ENCODE measurements at places on chromosomes 1 and 21.
A peak's percentile ranks its signal among the peaks of the same experiment; 100 is the strongest.

GRCh38 chr1:25747046-25747719 is 52.8 kb upstream of the SELENON start:
- DNase-seq, result no peak

DNA sequence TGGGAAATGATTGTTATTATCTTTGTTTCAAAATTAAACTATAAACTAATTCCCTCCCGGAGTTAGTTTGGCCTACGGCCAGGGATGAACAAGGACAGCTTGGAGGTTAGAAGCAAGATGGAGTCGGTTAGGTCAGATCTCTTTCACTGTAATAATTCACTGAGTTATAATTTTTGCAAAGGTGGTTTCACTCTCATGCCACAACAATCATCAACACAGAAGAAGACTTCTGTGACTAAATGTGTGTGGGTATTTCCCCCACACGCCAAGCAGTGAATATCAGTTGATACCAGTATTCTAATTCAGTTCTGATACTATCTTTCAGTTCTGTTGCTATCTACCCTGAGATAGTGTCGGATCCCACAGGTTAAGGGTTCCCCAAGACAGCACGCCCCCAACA is 215.1 kb downstream of the S1PR1 start:
- no peak for DNase-seq

DNA sequence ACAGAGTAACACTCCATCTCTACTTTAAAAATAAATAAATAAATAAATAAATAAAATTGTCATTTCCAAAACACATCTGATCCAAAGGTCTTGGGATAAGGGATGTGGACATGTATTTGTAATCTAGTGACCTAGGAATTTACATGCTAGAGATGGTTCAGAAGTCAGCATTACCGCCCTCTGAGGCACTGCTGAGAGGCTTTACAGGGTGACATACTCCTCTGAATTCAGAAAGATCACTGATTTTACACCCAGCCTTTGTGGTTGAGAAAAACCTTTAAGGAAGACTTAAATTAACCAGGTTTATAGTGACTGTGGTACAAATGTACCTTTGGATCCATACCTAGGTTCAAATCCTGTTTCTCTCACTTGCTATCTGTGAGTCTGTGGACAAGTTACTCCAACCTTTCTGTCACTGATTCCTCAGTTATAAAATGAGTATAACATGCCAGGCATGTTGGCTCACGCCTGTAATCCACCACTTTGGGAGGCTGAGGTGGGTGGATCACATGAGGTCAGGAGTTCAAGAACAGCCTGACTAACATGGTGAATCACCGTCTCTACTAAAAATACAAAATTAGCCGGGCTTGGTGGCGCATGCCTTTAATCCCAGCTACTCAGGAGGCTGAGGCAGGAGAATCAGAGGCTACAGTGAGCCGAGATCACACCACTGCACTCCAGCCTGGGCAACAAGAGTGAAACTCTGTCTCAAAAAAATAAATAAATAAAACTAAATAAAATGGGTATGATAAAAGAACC is 20.1 kb downstream of the OSBPL9 start:
- DNase-seq, result no peak

DNA sequence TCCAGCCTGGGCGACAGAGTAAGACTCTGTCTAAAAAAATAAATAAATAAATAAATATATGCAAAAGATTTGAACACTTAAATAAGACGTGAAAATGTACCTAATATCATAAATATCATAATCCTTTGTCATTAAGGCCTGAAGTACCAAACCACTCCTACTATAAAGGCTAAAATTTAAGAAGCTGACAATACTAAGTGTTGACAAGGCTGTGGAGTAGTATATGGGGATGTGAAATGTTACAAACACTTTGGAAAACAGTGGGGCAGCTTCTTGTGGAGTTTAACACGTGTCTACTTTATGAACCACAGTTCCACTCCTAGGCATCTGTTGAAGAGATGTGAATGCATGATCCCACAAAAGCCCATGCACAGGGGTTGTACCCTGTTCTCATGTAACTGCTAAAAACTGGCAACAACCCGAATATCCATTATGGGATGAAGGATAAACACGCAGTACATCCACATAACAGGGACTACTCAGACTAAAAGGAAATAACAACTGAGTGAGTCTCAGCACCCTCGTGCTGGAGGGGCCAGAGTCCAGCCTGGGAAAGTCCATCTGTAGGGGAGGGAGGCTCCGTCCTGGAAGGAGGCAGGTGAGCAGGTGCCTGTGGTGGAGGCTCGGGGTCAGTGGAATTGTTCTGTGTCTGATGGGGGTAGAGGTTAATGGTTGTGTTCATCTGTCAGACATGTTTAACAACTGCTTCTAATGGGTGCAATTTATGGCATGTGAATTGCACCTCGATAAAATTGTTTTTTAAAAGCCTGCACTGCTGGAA is 6.7 kb upstream of the SLC19A1 start:
- no peak for DNase-seq

DNA sequence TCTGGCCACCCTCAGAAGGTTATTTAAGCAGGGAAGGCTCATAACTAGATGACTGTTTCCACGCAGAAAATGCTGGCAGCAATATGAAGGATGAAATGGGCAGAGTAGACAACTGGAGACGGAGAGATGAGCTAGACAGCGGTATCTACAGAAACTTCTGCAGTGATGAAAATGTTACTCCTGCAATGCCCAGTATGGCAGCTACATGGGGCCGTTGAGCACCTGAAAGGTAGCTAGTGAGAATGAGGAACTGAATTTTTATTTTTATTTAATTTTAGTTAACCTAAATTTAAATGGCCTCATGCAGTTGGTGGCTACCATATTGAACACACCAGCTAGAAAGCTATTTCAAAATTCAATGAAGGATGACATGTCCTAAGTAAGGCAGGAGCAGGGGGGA is 27.3 kb downstream of the SIPA1L2 start:
- DNase-seq, result no peak

GRCh38 chr1:30187413-30188023 is 535.9 kb downstream of the MATN1 start:
- no peak for DNase-seq

- DNase-seq, result no peak
Measured at GRCh38 chr1:26469558-26469957, 2.7 kb upstream of the HMGN2 start.

DNA sequence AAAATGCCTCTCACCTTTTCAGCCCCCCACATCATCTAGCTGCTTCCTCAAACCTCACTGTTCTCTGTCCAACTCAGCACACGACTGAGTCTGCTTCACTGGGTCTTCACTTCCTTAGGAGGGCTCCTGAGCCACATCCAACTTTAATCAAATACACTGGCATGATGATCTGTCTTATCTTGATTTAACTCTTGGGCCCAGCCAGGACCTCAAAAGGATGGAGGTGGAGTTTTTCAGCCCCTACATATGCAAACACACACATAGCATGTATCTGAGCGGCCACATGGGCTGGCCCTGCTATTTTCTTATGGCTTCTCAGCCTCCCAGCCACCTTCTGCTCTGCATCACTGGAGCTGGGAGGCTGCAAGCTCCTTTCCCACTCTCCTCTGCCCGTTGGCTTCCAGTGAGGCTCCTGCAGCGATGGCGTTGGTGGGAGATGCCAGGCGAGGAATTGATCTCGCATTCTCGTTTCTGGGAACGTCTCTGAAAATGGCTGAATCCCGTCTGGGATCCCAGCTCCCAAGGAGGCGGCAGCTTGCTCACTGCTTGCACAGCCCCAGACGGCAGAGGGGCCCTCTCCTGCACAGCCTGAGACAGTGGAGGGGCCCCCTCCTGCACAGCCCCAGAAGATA is 1.8 kb upstream of the PRXL2B start:
- no peak for DNase-seq

- no peak for DNase-seq
Measured at GRCh38 chr1:71039661-71040262, 7.9 kb downstream of the PTGER3 start.

- DNase-seq, result no peak
Measured at GRCh38 chr1:96424877-96425276, 296.7 kb upstream of the PTBP2 start.

DNA sequence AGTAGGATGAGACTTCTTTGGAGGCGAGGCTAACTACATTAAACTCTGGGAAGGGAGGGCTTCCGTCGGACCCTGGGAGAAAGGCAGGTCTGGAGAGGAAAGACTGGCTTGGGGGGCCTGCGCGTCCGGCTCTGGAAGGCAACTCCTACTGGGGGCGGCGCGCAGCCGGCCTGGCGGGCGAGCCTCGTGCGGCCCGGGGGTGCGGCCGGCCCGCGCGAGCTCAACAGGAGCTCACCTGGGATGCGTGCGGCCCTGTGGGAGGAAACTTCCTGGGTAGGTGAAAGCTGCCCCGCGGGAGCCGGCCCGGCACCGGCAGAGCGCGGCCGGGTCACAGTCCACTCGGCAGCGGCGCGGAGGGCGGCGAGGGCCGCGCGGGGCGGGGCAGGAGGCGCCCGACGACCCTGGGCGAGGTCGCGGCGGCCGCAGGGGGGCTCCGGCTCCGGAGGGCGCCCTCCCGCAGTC is 449 bp downstream of the EPS15 start:
- peak; percentile 63 for DNase-seq

DNA sequence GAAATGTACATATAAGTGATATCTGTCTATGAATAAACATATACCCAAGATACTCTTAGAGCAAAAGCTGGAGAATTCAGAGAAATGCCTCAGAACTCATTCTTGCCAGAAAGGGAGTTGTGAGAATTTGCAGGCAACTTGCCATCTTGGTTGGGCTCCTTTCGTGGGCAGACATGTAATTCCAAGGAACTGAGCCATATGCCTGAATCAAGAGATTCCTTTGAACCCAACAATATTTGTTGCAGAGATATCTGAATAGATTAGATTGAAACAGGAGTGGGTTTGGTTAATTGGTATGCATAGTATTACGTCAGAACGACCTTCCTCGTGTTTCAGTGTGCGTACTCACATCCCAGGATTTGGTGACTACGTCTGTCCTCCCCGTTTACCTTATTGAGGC is 67.0 kb downstream of the TGFB2 start:
- no peak for DNase-seq

DNA sequence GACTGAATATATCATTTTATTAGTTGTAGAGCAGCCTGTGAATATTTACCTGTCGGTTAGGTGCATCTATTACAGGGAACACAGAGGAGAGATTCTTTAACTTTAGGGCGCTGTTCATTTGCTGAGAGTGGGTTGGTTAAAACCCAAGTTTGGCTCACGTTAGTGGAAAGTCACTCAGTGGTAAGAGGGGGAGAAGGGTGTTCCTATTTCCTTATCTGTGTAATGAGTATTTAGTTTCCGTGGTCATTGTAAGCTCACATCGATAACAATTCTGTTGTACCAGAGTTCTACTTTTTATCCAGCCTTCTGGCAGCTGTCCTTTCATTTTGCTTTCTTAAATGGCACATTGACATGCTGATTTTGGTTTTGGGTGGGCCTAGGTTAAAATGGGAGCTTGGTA is 773.2 kb upstream of the ADAMTS5 start:
- DNase-seq, result no peak

- no peak for DNase-seq
Measured at GRCh38 chr1:171753685-171754352, 12.0 kb upstream of the VAMP4 start.
